Nephron progenitor cell (in vitro differentiated cells): ENCODE measurements at places on chromosomes 3 and 15.

DNA sequence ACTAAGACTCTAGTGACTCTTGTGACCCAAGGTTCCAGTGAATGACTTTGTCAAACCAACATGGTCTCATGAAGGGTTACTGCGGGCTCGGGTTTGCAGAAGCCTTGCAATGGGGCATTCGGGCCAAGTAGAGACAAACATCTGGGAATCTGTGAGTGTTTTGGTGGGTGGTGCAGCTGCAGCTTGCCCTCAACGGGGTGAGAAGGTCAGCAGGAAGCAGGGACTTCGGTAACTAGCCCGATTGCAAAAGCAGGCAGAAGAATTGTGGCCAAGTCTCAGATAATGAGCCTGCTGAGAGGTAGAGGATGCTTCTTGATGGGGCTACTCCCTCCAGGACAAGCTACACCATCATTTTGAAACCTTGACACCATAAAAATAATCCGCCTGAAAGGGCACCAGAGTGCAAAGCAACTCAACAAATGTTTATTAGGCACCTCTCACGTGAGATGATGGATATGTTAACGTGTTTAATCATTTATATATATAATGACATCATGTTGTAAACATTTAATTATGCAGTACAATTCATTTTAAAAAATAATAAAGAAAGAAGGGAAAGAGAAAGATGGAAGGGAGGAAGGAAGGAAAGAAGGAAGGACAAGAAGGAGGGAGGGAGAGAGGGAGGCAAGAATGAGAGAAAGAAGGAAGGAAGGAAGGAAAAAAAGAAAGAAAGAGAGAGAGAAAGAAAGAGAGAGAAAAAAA, 263.9 kb upstream of the IGF1R start:
- DNase-seq, result no peak

DNA sequence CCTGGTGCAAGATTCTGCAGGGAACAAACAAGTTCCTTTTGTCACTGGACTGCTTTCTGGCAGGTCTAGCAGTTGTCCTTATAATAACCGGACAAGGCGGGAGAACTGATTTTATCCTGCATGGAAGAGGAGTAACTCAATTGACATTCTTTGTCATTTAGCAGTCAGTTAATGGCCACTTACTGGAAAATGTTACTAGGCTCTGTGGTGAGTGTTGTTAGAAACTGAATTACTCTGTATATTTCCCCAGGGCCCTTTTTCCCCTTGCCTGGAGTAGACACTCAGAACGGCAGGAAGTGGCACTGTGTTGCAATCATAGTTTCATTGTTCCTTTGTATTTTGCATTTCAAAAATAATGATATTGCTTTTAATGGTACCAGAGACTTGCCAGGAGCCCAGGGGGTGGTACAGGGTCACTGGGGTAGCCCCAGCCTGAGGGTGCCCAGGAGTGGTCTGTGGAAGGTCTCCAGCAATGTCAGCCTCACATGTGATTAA, 318.6 kb upstream of the LRRFIP2 start:
- DNase-seq, result no peak

GRCh38 chr3:159239059-159239458, 437.2 kb downstream of the MFSD1 start:
- no peak for DNase-seq

- DNase-seq, result no peak
These were observed 42.9 kb downstream of the CCR3 start for GRCh38 chr3:46284981-46285683.

DNA sequence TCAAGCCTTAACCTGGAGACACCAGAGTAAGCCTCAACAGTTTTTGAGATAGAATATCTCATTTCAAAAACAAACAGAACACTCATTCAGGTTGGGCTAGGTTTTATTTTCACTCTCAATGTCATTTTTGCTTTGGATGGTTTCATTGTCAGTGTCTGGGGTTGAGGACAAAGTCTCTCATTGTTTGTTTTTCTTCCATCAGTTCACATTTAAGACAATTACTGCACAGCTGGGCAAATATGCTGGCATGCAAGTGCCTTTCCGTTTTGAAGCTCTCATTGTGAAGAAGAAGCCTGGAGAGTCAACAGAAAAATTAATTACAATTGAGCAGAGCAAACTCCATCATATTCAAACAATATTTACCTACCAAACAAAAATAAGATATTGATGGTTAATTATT, 1050.0 kb downstream of the TBL1XR1 start:
- no peak for DNase-seq
